Left ventricle myocardium inferior (tissue), 1 donor: ENCODE measurements at places on chromosomes 11 and 22. TPM values are rescaled to one million over a fixed set of nuclear protein-coding genes. Genes with fewer than 3 reads are reported as not detected.

DNA sequence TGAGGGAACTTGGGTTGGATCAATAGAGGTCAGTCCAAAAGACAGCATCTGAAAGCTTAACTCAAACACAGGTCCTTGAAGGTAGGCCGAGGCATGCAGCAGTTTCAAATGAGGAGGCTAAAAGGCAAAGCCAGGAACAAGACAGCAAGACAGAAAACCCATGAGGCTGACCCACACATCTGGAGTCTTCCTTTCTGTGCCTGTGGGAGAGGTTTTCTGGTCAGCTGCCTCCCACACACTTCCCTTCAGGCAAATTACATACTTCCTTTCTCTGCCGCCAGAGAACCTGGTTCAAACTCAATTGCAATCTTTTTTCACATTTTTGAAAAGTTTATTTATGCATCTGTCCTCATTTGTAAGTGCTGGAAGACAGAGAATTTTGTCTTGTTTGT, 29.8 kb upstream of the CRTAM start:
- peak overlapping the region; percentile 70 for H3K27ac ChIP-seq
- no peak overlapping the region for H3K4me3 ChIP-seq
- peaks cover 17% of the 10 kb centered on the region for H3K4me1 ChIP-seq

DNA sequence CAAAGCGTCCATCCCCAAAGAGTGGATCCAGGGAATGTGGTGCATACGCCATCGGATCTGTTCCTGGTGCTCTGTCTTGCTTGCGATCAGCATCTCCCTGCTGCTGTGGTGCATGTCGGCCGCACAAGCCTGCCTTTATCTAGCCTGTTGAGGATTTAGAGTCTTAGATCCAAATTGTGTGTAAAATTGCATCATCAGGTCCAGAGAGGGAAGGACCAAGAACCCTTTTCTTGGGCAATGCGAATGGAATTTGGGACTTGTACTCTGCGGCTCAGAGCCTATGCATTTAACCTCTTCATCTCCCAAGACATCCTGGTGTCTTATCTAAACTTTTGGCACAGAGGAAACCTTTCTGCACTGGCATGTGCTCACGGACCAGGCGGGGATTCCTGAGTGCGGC, 1238.7 kb downstream of the TBC1D22A start:
- no peak for DNase-seq
- H3K27me3 ChIP-seq: peaks cover 61% of the 10 kb centered on the region
- H3K4me1 ChIP-seq: no peaks in the 10 kb centered on the region

DNA sequence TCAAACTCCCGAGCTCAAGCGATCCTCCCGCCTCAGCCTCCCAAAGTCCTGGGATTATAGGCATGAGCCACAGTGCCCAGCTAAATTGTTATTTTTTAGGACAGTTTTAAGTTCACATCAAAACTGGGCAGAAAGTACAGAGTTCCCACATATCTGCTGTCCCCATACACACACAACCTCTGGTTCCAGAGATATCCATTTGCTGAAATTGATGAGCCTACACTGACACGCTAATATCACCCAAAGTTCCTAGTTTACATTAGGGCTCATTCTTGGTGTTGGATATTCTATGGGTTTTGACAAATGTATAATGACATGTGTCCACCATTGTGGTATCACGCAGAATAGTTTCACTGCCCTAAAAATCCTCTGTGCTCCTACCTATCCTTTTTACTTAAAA, 2.7 kb upstream of the SEC14L4 start:
- H3K27ac ChIP-seq: no peak overlapping the region
- no peak overlapping the region for H3K4me3 ChIP-seq
- DNase-seq: no peak
- H3K27me3 ChIP-seq: peaks cover 68% of the 10 kb centered on the region
- H3K4me1 ChIP-seq: peaks cover 4% of the 10 kb centered on the region

DNA sequence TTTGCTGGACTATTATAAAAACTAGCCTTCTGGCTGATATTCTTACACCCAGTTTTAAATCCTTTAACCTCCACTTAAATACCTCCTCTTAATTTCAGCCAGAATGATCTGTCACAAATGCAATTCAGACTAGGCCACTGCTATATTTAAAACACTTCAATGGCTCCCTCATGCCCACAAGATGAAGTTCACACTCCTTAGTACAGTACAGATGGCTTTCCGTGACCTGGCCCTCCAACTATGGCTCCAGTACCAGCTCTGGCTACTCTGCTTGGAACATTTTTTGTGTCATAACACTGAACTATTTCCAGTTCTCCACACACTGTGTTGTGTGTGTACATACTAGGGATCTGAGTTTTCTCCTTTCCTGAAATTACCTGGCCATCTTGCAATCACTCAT, 353.4 kb downstream of the SOX6 start:
- H3K4me3 ChIP-seq: no peak overlapping the region
- H3K36me3 ChIP-seq: no peaks in the 10 kb centered on the region
- H3K4me1 ChIP-seq: peaks cover 23% of the 10 kb centered on the region
- peak overlapping the region; percentile 57 for H3K27ac ChIP-seq

- H3K27me3 ChIP-seq: no peaks in the 10 kb centered on the region
- H3K4me1 ChIP-seq: no peaks in the 10 kb centered on the region
- DNase-seq: peak; percentile 76
- peak overlapping the region; percentile 58 for H3K27ac ChIP-seq
- H3K4me3 ChIP-seq: peak overlapping the region; percentile 42
Measured at GRCh38 chr11:135075740-135076139, 663.7 kb upstream of the B3GAT1 start.

Gene LRRC51
- total RNA-seq: 3.5 TPM

Gene MIOX
- not detected for total RNA-seq

Gene CCDC179
- not detected for total RNA-seq
